Right hindlimb (tissue), 1 donor: ENCODE measurements at places on chromosomes 16 and 17.

- DNase-seq, result no peak
These were observed 85.4 kb downstream of the N4BP1 start for GRCh38 chr16:48524348-48525200.

GRCh38 chr17:57393368-57393767 lies 137.0 kb downstream of the MSI2 start:
- no peak for DNase-seq

DNA sequence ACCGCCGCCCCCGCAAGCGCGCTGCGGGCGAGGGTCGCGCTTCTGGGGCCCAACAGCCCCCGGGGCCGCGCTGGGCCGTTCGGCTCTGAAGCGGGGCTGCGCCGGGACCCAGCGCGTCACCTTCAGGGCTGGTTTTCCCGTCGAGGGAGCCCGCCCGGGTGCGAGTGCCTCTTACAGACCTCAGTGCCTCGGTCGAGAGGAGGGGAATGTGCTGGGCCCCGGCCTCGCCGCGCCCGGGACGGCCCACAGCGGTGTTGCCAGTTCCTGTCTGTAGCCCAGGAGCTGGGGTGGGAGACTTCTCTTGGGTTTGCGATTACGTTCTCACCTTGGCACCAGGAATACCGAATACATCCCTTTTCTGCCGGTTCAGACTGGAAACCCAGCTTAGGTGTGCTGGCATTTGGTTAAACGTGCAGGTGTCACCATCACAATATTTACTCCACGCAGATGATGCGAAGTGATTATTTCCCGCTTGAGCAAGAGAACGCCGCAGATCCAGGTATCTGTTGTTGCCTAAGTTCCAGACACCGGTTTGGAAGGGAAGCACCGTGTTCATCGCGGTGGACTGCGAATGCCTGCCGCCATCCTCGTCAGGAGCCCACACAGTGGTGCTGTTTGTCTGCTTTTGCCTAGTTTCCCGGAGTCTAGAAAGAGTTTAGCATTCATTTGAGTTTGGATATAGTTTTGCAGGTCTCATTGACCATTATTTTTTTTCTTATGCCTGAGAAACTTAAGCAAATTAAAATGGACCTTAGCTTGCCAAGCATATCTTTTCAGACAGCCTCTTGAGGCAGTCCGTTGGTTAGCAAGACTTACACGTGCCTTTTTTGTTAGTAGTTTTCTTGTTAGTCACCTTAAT lies 914 bp downstream of the MAP1LC3B start:
- DNase-seq, result peak; percentile 65

DNA sequence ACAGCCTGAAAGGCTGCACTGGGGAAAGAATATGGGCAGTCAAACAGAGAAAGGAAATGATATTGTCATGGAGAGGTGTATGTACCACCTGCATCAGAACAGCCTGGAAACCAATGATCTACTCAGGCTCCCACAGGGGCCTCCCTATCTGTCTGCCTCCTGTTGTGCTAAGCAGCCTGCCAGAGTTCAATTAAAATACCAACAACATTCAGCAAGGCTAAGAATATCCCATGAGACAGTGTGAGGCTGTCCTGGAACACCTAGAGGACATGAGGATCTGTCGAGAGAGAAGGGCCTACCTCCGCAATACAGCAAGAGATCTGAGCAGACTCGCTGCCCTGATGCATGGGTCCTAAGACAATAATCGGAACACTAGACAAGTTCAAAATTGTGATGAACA lies 8.4 kb downstream of the FXR2 start:
- DNase-seq, result no peak

DNA sequence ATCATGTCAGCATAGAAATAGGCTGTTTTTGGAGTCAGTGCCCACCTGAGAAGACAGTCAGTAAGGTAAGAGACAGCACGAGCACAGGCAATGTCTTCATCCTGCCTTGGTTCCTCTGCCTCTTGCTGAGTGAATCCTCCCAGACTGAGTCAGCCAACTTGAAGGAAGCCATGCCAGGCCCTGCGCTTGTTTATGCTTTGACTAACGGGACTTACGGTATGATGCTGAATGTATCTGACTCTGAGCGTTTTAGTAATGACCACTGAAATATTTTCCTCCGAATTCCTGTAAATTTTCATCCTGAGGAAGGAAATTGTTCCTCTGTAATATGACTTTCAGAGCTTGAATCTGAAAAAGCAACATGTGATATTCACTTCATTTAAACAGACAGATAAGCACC lies 18.0 kb downstream of the C17orf67 start:
- no peak for DNase-seq

- DNase-seq, result no peak
These were observed 42.2 kb downstream of the VAC14 start for GRCh38 chr16:70758786-70759185.

DNA sequence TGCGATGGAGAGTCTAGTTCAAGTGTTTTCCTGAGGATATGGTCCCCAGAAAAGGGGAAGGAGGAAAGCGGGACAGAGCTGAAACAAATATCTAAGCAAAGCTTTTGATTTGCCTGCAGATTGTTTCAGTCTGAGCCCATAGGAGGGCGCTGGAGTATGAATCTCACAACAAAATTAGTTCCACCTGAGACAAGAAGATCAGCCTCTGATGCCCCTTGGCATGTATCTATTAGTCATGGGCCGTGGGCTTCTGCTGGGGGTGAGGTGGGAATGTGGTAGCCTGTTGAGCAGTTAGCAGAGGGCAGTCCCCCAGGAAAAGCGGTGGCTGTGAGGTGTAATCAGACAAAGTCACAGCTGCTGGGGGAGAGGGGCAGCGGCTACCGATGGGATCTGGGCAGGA lies 446.9 kb downstream of the CA10 start:
- no peak for DNase-seq

- DNase-seq, result peak; percentile 62
These were observed 6.2 kb downstream of the MAP3K14 start for GRCh38 chr17:45310380-45311324.

GRCh38 chr17:26818736-26819135 lies 475.2 kb upstream of the WSB1 start:
- DNase-seq, result no peak

DNA sequence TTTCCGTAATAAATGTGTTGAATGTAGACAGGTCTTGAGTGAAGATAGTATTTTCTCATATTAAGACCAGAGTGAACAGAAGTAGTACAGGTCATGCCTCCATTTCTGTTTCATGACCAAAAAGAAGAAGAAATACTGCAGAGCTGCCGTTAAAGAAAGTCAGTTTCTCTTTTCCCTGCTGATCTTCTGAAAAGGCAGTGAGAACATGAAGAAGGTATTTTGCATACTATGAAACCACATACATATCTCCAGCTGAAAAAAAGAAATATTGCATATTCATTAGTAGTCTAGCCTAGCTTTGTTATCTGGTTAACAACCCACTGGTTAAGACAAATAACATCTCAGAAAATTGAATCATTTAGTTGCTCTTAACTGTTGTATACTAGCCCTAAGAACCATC lies 138.4 kb downstream of the PHKB start:
- no peak for DNase-seq

GRCh38 chr16:70496513-70496912 lies 26.8 kb downstream of the COG4 start:
- DNase-seq, result no peak

DNA sequence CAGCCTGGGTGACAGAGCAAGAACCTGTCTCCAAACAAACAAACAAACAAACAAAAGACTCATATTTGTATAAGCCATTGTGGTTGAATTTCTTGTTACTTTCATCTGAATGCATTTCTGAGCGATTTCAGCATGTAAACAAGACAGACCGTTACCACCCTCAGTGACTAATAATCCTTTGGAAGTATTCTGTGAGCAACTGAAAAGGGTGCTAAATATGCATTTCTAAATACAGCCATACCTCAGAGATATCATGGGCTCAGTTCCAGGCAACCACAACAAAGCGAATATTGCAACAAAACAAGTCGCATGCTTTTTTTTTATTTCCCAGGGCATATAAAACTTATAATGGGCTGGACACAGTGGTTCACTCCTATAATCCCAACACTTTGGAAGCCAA lies 109.0 kb downstream of the USP31 start:
- no peak for DNase-seq

GRCh38 chr17:72984145-72984925 lies 108.2 kb downstream of the SLC39A11 start:
- no peak for DNase-seq

DNA sequence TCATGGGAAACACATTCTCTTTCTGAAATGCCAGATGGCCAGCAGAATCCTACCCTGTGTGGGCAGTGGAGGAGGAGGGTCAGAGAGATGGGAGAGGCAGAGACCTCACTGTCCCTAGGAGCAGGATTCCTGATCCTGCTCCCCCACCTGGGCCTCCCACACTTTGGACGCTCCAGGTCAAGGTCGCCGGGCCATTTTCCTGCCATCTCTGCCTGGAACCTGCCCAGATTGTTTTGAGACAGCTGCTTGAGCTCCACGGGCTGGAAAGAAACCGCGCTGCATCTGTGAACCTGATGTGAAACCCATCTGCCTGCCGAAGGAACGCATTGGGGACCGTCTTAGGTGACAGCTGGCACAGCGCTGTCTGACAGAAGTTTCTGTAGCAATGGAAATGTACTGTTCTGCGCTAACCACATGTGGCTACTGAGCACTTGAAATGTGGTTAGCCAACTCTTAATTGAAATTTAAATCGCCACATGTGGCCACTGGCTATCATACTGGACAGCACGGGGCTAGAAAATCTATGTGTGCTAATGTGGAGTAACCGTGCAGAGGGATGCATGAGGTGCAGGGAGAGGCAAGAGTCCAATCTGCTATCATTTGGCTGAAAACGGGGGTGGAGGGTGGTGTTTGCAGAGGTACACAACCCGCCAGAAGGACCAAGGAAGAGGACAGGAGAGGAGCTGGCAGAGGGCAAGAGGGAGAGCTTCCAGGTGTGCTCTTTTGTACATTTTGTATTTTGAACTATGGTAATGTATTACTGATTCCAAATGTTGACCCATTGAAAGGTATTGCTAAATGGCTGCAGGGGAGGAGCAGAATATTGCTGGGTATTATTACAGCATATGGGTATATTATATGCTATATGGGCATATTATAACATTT lies 15.4 kb upstream of the NUBP1 start:
- DNase-seq, result no peak

DNA sequence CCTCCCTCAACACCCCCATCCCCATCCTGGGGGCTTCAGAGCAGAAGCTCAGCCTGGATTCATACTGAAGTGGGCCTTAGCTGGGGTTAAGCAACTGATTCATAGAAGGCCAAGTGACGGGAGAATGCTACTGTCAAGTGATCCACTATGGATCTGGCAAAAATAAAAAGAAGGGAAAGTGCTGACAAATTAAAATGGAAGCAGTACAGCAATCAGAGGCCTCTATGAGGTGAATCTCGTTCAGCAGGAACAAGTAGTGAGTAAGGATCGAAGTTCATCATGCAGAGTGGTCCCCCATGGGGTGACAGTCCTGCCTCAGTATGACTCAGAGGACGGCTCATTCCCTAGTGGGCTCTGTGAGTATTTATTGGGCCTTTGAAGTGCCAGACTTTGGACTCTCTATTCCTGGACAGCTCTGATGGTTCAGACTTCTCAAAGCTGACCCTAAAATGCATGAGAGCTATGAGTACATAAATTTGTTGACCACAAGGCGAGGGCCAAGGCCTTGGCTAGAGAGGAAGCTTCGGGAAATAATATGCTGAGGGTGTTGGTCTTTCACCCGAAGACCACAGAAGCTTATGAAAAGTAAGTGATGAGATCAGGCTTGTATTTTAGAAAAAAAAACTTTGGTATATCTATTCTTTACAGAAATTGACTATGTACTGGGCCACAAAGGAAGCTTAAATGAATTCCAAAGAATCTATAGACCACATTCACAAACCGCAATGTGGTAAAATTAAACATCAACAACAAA lies 5.3 kb upstream of the NSMCE1 start:
- no peak for DNase-seq

GRCh38 chr16:30350134-30350871 lies 4.8 kb downstream of the CD2BP2 start:
- no peak for DNase-seq

GRCh38 chr17:68061512-68062313 lies 26.2 kb downstream of the KPNA2 start:
- no peak for DNase-seq

DNA sequence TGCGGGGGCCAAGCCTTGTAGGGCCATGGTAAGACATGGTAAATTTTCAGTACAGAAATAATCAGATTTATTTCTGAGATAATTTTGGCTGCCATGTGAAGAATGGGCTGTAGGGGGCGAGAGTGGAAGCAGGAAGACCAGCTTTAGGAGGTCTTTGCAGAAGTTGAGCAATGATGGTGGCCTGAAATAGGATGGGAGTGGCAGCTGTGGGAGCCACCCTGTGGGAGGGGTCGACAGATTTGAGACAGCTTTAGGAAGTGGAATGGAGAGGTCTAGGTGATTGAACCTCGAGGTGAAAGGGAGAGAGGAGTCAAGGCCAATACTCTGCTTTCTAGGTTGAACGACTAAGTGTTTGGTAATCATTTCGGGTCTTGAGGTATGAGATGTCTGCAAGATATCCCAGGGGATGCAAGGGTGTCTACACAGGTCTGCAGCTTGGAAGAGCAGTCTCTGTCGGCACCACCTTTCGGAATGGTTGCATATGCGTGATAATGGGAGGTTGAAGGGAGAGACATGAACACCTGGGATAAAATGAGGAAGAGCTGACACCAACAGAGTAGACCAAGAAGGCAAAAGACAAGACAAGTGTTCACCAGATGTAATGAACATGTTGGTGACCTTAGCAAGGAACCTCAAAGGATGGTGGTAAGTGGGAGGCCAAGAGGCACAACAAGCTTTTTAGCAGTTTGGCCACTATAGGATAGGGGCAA lies 4.2 kb upstream of the ATXN7L3 start:
- no peak for DNase-seq

- peak; percentile 68 for DNase-seq
These were observed 18.3 kb upstream of the LITAF start for GRCh38 chr16:11604783-11605563.
